ENCODE measurements at places on chromosomes 2 and 18.

DNA sequence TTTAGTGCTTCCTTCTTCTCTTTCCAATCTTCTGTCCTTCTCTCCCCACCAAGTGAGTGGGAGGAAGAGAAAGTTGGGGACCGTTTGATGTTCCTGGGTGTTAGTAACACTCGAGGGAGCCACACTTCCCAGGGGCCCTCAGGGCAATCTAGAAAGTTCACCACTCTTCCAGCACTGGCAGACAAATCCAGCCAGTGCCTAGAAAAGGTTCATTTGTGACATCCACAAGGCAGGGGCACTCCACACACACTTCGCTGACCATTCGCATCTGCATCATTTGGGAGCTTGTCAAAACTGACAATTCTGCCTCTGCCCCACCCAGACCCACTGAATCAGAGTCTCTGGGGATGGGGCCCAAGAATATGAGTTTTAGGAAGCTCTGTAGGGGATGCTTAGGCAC, 86.8 kb upstream of the ST3GAL5 start:
- no peak for DNase-seq

DNA sequence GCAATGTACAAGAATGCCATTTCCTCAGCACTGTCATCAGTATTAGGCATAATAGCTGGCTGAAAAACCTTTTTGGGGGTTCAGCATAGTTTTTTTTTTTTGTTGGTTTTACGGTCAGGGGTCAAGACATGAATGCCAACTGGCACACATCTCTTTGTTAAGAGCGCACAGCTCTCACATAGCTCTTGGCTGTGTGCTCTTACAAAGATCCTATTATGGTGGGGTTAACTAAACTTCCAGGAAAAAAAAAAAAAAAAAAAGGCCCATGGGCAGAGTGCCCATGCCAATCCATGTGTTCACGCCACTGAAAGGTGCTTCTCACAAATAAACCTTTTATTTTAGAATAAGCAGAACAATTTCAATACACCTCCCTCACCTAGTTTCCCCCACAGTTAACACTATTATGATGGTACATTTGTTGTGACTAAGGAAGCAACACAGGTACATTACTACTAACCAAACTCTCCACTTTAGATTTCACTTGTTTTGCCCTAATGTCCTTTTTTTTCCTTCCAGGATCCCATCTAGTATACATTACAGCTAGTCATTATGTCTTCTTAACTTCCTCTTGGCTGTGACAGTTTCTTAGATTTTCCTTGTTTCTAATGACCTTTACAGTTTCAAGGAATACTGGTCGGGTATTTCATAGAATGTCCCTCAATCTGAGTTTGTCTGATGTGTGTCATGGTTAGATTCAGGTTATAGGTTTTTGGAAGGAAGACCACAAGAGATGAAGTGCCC, 56.3 kb downstream of the C2orf74 start:
- no peak for DNase-seq

DNA sequence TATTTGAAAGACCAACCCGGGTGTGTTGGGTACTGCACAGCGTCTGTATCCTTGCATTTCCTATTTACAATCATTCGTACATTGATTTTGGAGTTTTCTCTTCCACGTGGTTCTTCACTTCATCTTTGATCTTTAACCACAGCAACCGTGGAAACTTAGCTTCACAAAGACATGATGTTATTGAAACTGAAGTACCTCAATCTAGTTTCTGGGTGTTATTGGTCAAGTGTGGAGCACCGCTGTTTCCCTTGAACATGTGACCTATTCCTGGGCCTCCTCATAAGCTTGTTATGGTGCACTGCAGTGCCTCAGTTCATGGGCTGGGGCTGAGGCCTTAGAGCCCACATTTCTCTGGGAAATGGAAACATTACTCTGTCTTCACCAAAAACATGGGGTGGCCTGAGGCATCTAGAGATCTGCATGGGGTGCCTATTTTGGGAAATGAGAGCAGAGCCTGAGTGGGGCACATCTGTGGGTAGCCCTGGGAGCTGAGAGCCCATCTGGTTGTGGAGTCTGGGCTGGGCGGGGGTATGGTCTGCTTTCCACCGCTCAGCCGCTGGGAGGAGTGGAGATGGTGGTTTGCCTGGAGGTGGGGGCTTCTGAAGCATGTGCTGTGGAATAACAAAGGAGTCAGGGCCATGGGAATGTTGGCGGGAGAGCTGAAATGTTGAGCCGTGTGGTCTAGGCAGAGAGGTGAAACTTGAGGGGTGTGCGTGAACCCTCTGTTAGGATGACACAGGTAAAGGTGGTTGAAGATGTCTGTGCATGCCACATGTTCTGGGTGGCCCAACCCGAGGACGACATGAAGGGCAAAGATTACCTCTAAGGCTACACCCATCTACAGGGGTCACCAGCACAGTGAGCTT, 37.4 kb downstream of the ZNF236 start:
- DNase-seq: no peak

DNA sequence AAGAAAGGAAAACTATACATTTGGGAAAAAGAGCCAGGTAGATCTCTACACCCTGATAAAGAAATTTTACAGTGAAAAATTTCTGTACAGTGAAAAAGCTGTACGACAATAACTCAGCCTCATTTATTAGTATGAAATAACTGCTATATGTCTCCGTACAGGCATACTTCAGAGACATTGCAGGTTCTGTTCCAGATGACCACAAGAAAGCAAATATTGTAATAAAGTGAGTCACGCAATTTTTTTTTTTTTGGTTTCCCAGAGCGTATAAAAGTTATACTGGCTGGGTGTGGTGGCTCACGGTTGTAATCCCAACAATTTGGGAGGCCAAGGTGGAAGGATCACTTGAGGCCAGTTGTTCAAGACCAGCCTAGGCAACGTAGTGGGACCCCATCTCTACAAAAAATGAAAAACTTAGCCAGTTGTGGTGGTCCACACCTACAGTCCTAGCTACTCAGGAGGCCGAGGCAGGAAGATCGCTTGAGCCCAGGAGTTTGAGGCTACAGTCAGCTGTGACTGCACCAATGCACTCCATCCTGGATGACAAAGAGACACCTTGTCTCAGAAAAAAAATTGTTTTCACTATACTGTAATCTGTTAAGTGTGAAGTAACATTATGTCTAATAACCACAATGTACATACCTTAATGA, 28.2 kb upstream of the AMMECR1L start:
- no peak for DNase-seq

DNA sequence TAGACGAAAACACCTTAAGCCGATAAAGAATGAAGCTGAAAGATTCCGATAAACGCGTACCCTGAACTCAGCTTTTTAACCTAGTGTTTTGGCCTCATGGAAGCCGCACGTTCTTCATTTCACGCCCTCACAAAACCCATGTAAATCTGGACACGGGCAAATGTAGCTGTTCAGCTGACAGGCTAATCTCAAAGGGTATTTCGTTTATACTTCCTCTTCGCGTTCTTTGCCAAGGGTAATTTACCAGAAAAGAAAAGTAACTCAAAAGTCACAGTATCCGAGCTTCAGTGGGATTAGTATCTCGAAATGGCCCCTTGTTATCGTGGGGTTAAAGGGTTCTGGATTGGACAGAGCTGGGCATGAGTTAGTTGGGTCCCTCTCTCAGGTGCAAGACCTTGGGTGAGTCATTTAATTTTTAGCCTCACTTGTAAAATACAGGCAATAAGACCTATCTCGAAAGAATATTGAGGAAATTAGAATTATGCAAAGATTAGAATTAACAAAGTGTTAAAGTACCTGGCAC, 22.0 kb upstream of the STPG4 start:
- DNase-seq: no peak

DNA sequence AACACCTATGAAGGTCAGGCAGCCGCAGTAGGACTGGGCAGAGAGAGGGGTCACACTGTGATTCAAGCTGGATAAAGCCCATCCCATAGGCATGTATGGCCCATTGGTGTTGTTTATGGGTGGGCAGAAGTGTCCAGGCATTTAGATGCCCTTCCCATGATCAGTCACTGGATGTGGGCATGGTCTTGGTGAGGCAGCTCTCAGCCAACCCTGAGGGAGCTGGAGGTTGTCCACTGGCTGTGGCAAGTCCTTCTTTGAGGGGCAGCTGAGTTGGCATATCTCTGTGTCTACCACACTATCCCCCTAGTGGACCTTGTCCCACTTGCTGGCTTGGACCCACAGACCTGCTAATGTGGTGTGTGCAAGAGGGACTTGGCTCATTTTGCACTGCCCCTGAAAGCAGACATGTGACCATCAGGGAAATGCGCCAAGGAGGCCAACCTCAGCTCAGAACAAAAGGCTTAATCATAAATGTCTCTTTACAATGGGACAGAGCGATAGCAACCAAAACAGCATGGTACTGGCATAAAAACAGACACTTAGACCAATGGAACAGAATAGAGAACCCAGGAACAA, 82.0 kb downstream of the TMEM17 start:
- no peak for DNase-seq
